ENCODE measurements at places on chromosomes 4 and X.

GRCh38 chr4:86685401-86685800, 91.3 kb downstream of the PTPN13 start:
- DNase-seq = no peak

DNA sequence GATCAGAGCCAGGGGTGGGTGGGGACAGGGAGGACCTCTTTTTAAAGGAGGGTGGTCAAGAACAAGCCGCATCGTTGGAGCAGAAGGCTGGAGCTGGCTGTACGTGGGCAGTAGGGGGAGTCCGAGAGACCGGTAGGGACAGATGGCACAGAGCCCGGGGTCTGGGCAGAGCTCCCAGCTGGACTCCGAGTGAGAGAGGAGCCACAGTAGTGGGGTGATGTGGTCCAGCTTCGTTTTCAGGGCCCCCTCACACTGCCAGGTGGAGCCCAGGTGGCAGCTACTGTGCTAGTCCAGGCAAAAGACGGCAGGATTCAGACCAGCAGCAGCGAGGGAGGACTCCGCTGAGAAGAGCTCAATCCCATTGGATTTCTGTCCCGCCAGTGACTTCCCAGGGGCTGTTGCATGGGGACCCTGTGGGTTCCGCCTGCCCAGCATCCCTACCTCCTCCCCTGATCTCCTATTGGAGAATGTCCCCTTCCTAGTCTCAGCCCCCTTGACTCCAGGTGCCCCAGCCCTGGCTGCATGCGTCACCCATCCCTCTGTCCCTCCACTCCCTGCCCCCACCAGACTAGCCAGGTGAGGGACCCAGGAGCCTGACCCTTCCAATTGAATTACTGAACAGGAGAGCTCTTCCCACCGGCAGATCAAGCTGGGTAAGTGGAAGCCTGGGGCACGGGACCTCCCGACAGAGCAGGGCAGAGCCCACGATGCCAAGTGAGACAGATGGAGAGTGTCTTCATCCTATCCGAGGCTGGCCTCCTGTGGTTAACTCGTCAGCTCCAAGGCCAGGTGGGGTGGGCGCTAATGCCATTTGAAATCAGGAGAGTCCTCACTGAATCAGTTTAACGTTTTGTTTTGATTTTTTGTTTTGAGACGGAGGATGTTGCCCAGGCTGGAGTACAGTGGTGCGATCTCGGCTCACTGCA, 2.9 kb downstream of the ARHGAP4 start:
- no peak for DNase-seq

GRCh38 chrX:103503163-103503852, 16.0 kb downstream of the RAB40A start:
- no peak for DNase-seq

GRCh38 chr4:103400405-103400804, 202.3 kb upstream of the CENPE start:
- no peak for DNase-seq

GRCh38 chrX:8179656-8180055, 8.6 kb upstream of the VCX2 start:
- DNase-seq = no peak

- DNase-seq = no peak
Observed at GRCh38 chr4:120202222-120202621, 135.6 kb upstream of the MAD2L1 start.

DNA sequence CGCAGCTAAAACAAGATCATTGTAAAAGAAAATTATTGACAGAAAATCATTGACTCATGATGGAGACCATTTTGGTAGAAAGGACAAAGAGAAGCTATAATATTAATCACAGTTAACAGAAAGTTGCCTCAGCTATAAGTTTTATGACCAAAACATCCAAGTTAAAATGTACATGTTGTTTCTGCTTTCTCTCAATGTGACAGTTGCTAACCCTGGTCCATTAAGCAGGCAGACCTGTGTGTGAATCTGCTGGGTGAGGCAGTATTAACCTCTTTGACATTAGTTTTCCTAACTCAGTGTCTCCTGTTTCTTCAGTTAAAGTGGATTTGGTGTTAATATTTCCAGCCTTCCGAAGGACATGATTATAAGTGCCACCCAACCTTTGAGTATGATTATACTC, 94.8 kb upstream of the DCLK2 start:
- DNase-seq = no peak

DNA sequence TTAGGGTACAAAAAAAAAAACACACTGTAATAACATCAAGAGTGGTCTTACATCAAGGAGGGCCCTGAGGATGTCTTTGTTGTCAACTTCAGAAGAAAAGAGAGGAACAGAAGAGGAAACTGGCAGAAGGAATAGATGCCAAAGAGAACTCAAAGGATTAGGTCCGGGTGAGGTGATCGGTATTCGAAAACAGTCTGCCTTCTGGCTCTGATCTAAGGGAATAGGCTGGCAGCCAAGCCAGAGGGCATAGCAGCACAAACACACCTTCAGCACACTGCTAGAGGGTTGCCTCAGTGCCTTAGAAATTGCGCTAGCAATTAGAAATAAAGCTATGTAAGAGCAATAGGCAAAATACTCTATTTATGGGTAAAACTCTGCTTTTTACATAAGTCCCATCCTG, 91.4 kb upstream of the TTC29 start:
- no peak for DNase-seq

DNA sequence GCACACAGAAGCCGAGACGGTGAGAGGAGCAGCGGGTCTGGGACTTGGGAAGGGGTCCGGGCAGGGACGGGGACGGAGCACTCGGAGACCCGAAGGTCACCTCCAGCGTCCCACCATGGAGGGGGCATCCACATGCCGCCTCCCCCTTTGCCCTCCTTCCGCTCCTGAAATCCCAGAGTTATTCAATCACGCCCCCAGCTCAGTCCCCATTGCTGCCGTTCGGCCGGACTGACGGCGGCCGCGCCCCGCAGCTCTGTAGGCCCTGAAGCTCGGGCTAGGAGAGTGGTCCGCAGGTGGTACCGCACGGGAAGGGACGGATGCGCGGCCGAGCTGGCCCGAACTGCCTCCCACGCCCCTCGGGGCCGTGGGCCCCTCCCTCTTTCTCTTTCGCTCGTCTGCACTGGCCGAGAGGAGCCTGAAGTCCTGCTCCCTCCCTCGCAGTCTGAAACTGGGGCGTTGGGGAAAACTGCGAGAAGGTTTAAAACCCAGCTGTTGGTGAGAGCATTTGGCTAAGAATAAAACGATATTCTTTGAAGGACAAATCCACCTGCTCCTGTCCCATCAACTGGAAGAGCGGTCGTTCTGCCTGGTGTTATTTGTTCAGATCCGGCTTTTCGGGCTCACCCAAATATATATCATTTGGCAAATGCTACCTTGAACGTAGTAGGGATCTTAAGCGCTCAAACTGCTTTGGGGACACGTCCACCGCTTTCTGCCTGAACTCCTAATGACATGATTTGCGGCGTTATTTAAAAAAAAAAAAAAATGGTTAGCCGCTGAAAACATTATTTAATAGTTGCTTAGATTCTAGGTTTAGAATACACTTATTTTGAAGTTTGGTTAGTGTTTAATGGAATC, 719 bp downstream of the USO1 start:
- peak; percentile 11 for DNase-seq

DNA sequence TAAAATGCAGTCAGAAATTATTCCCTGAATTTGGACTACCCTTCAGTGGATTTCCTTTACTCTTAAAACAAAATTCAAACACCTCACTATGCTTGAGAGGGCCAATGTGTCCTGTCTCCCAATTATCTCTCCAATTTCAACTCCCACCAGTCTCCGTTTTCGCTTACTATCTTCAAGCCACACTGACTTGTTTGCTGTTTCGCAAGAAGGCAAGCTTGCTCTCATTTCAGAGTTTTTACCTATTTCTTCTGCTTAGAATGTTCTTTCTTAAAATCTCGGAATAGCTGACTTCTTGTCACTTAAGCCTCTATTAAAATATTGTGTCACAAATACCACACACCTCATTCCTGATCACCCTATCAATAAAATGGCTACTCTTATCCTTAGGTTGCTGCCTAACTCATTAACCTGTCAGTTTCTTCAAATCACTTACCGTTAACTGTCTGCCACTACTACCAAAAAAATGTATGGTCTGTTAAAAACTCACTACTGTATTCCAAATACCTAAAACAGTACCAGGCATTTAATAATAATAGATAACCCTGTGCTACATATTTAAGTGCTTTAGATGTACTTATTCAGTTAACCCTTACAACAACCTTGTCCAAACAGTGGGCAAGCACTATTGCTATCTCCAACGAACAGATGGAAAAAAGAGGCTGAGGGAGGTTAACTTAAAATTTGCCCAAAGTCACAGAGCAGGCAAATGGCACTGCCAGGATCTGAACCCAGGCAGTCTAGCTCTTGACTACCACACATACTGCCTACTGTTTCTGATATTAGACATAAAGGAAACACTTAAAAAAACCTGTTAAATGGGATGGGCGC, 2.9 kb downstream of the UBA6 start:
- DNase-seq = no peak

- DNase-seq = no peak
Observed at GRCh38 chrX:111830571-111830970, 45.4 kb upstream of the TRPC5OS start.

DNA sequence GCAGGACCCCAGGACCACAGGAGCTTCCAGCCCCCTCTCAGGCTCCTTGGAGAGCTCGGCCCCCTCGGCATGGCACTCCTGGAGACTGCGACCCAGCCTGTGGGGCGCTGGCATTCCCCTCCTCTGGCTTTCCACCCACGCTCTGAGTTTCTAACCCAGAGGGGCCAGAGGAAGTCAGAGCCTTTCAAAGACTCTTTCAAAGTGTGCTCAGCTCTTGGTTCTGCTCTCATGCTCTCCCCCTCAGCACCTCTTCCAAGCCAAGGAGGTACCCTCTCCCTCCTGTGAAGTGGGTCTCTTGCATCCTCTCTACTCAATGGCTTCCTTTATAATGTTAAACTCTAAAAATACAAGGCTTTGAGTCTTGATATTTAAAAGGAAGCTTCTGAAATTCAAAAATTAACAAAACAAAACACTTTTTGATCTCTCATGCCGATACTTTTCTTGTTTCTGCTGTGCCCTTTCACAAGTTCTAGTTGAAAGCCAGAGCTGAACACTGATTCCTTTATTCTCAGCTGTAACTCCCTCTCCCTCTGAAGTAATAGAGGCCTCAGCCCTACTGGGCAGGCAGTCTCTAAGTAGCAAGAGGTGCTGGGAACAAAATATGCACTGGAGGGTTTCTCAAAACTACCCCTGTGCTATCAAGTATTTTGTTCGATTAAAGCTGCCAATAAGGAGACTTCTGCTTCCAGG, 82.8 kb downstream of the NAT8L start:
- no peak for DNase-seq

GRCh38 chrX:3017492-3017891, 11.1 kb downstream of the ARSH start:
- no peak for DNase-seq

Data from T-helper 17 cell (primary cell).